ENCODE measurements at places on chromosomes 4 and X.

- DNase-seq, result no peak
These were observed 27.5 kb upstream of the PLCXD1 start for GRCh38 chrX:253451-254297.

GRCh38 chrX:47166126-47166525 lies 21.1 kb downstream of the RBM10 start:
- no peak for DNase-seq

GRCh38 chr4:158622251-158622650 lies 49.4 kb downstream of the C4orf46 start:
- no peak for DNase-seq

- no peak for DNase-seq
These were observed 16.7 kb downstream of the PPP4R3C start for GRCh38 chrX:27446423-27446822.

- no peak for DNase-seq
These were observed 18.4 kb downstream of the FGF2 start for GRCh38 chr4:122845066-122845465.

DNA sequence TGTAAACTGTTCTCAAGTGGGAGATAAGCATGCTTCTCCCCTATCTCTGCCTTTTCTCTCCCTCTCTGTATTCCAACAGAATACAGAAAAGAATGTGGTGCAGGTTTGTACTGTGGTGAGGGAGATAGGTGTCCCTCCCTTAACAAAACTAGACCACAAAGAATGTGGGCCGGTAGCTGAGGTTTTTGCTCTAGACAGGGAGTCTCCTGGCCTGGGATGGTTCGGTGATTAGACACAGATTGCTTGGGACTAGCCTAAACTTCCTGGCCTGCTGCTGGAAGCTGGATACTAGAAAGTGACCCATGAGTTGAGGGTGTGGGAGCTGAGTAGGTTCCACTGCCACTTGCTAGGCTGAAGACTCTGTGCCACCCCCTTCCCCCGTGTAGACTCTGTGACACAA lies 143.0 kb downstream of the CXXC4 start:
- no peak for DNase-seq

DNA sequence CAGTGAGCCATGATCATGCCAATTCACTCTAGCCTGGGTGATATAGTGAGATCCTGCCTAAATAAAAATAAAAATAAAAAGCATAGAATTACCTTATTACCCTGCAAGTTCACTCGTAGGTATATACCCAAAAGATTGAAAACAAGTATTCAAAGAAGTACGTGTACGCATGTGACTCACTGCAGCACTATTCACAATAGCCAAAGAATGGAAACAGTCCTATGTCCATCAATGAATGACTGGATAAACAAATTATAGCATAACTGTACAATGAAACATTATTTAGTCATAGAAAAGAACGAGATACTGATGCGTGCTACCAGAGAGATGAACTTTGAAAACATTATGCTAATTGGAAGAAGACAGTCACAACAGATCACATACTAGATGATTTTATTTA lies 204.6 kb upstream of the DIAPH2 start:
- DNase-seq, result no peak

DNA sequence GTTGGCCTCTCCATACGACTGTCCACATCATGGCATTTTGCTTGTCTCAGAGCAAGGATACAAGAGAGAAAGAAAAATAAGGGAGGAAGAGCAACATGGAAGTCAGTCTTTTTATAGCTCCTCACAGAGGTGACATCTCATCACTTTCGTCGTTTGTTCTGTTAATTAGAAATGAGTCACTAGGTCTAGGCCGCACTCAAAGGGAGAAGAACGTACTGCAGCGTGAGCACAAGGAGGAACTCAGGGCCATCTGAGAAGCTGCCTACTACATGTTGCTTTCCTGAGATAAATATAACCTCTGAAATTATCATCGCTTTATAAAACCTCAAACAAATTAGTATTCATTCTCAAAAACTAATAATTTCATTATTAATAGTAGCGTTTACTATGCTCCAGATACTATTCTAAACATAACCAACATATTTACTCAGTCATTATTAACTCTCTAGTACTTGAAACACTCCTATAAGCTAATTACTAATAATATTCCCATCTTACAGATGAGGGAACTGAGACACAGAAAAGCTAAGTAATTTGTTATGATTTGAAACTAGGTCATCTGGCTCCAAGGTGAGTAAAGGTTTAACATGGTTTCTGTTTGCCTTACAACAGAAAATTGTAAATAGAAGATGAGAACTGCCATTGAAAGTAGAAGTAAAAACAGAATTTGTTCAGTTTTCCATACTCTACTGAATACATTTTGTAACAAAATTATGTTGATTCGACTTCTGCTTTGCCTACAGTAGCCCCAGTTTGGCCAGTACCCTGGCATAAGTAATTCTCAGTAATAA lies 213.2 kb upstream of the UGT8 start:
- no peak for DNase-seq

GRCh38 chrX:132486599-132487178 lies 2.1 kb downstream of the MBNL3 start:
- DNase-seq, result no peak

GRCh38 chr4:169207436-169208089 lies 63.2 kb downstream of the SH3RF1 start:
- no peak for DNase-seq

DNA sequence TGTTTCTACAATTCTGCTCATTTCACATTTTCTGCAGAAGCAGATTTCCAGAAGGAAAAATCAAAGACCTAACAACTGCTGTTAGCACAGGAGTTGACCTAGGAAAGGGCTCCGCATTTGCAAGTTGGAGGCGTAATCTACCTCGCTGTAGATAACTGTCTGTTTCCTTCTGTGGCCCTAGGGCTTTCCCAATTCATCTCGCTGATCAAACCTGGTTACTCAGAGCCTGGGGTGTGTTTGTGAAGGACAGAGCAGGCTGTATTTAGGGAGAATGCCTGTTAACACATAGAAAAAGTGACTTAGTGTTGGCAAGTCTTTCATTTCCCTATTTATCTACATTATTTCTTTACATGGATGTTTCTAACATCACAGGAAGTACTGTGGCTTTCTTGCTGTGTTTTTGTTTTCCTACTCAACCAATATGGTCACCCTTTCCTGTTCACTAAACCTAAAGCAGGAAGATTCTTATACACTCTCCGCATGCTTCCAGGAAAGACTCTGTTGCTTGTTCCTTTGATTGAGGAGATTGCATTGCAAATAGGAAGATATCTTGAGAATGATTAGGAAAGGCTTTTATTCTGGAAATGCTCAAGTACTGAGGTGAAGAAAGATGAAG lies 40.5 kb downstream of the AGA start:
- DNase-seq, result no peak

DNA sequence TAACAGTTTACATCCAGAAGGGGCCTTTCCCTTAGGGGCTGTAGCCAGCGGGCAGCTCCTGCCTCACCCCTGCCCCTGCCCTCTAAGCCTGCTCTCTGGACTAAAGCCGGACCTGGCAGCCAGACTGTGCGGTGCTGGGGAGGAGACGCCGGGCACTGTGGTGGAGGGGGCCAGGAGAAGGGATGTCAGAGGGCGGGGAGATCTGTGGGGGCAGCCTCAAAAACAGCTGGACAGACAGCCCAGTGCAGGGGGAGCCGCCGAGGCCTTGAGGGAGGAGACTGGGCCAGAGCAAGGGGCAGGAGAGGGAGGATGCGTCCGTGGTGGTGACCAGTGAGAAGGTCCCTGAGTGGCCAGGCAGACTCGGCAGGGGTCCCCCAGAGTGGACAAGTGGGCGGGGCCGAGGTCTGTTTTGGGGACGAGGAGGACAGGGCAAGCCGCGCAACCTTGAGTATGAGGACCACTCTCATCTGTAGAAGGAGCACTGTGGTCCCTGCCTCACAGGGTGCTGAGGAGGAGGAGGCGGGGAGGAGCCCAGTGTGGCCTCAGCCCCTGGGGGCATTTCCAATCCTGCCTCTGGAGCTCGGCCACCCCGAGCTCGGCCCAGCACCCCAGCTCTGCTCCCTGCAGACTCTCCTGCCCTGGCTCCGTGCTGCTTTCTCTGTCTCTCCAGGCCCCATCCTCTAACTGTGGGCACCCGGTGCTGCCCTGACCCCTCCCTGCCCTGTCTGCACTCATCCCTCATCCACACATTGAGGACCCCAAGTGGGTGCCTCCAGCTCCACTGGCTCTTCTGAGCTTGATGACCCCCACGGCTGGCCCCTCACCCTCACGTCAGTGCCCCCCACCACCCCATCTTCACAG lies 59.2 kb upstream of the NKX1-1 start:
- DNase-seq, result no peak

- no peak for DNase-seq
These were observed 1614.4 kb downstream of the PCDH19 start for GRCh38 chrX:98795636-98796035.

GRCh38 chr4:163071308-163071707 lies 95.4 kb downstream of the NAF1 start:
- DNase-seq, result no peak

- DNase-seq, result no peak
These were observed 2104.2 kb downstream of the PCDH7 start for GRCh38 chr4:32824336-32824735.

- no peak for DNase-seq
These were observed 177.6 kb upstream of the GLRA2 start for GRCh38 chrX:14351611-14352303.

- DNase-seq, result no peak
These were observed 122.3 kb downstream of the UNC5C start for GRCh38 chr4:95426455-95426854.

GRCh38 chr4:31088600-31089230 lies 368.5 kb downstream of the PCDH7 start:
- no peak for DNase-seq

DNA sequence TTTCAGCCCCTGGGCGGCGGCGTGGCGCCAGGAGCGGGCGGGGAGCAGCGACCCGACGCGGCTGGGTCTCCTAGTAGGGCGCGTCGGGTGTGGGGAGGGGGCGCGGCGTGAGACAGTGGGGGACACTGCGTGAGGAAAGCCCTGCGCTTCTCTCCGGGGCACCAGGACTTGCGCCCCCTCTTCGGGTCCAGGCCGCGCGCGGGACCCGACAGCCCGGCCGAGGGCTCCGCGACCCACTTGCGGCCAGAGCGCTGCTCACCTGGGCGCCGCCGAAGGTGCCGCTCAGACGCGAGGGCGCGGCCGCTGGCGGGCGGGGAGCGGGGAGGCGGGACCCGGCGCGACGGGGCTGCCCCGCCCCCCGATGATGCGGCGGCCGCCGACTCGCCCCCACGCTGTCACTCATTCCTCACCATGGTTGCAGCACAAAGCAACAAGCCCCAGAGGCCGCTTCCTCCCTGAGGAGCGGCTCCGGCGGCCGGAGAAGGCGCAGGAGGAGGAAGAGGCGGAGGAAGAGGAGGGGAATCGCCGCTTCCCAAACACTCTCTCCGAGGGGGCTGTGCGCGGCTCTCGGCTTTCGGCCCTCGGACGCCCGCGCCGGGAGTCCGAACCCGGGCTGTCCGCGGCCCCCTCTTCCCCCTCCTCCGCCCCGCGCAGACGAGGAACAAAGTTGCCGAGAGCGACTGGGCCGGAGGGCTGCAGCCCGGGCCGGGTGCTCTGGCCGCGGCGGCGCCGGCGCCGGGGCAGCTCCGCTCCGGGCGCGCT lies at the start of gene RAPGEF2:
Gene RAPGEF2, plus strand, starts transcription at position 458 of the 762 bp plus-strand sequence. CDS start 1,084 bp downstream, outside the sequence.
- DNase-seq, result peak; percentile 61

DNA sequence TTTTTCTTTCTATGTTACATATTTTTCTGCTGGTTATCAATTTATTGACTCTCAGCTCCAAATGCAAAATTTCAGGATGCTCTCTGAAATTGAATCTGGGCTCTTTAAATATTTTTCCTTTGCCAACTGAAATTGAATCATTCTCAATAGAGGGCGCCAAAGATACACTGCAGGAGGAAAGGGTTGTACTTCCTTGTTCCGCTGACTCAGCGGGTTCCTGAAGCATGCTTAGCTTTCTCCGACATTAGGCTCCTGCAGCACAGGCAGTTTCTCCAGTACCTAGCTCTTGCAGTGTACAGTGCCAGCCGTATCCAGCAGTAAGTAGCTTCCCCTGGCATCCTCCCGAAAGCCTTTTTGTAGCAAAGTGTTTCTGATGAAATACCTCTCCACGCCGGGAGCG lies 28.8 kb upstream of the CFAP47 start:
- peak; percentile 39 for DNase-seq

DNA sequence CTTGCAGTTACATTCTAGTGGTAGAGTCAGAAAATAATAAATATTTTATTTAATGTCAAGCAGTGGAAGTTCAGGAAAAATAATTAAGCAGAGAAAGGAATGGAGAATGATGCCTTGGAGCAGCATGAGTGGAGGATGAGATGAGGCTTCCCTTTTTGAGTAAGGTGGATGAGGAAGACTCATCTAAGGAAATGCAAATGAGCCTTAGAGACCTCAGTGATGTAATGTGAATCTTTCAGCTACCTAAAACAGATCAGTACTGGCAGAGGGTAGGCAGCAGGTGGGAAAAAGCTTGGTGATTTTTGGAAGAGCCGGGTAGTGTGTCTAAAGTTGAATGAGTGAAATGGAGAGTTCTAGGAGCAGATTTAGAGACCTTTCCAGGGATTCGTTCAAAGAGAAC lies 118.2 kb downstream of the GRID2 start:
- no peak for DNase-seq

DNA sequence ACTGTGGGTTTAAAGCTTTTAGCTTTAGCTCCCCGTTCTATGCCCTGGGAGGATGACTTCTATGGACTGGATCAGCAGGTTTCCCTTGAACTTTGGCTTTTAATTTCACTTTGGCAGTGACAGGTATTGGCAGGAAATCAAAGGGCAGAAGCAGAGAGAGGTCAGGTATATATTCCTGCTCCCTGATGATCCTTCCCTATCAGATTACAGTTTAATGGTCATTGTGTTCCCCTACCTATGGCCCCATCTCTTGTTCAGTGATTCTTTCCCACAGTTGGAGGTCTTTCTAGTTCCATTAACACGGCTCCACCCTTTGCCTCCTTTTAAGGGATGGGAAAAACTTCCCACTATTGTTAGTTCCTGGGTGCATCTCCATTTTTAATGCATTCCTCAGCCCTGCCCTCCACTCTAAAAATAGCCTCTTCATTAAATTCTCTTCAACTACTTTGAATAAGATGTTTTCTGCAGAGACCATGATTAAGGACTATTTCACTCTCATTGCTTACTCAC lies 107.8 kb upstream of the TMEM47 start:
- no peak for DNase-seq

DNA sequence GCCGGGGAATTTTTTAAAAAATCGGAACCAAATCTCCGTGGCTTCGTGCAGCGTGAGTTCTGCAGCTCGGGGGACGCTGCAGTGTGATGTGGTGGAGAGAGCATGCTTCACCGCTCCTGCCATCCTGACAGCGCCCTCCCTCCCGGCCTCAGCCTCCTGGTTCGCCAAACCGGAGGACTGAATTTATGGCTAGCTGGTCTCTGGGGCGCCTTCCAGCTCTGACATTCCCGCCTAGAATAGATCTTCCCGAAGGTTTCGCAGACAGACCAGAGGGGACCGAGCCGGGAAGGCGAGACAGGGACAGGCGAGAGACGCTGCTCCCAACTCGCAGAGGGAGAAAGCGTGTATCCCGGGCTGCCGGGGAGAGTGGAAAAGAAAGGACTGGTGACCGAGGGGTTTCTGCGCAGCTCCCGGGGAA lies 25.9 kb downstream of the HOPX start:
- no peak for DNase-seq

GRCh38 chrX:47808904-47809788 lies 27.6 kb upstream of the ZNF81 start:
- no peak for DNase-seq

Measured in CMK (cell line).